Stimulated activated CD4-positive, alpha-beta T cell treated with anti-CD3 and anti-CD28 coated beads, TNF-alpha, amount 100 ng/mL, for 4 hours (primary cell): ENCODE measurements at places on chromosomes 13 and 19.

GRCh38 chr13:44921931-44922758 is 67.1 kb downstream of the NUFIP1 start:
- no peak for DNase-seq

DNA sequence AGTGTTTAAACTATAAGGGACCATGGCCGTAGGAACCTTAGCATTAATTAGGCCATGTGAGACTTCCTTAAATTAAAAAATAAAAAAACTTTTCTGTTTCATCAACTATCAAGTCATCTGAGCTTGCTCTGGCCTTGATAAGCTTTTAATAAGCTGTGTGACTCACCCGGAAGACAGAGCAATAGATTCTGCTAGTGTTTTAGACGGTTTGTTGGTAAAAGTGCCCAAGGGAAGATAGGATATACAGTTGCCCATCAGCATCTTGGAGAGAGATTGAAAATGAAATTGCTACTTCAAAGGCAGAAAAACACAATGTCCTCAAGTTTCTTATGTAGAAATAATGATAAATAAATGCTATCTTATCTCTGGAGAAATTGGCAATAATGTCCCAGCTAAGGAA is 31.2 kb upstream of the RCBTB2 start:
- DNase-seq, result no peak

DNA sequence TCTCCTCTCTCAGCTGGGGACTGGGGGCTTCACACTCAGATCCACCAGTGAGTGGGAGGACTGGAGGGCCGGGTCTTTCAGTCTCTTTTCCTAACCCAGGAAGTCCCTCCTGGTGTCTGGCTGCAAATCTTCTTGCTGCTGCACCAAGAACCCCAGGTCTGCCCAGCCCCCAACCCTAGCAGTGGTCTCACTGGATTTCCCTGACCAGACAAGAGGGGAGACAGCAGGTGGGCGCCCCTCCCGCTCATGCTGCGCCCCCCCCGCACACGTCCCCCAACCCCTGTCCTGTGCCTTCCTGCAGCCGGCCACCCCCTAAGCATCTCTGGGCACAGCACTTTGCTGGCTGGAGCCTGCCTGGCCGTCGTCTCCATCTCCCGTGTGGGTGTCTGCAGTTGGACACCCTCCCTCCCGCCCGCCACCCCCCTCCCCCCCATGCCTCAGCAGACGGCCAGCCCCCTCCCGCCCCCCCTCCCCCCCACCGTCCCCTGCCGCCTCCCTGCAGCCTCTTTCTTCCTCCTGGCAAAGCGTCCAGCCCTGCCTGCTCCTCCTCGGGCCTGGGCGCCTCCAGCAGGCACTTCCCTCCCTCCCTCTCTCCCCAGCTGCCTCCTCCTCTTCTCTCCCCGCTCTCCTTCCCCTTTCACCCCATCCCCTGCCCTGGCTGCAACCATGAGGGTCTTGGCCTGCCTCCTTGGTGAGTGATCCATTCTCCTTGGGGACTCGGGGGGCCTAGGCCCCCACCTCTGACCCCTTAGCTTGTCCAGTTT is at the start of gene SSC5D:
Gene SSC5D, plus strand, starts transcription at position 513 of the 764 bp plus-strand sequence. Its CDS starts 154 bp downstream, at position 667.
- DNase-seq, result no peak

DNA sequence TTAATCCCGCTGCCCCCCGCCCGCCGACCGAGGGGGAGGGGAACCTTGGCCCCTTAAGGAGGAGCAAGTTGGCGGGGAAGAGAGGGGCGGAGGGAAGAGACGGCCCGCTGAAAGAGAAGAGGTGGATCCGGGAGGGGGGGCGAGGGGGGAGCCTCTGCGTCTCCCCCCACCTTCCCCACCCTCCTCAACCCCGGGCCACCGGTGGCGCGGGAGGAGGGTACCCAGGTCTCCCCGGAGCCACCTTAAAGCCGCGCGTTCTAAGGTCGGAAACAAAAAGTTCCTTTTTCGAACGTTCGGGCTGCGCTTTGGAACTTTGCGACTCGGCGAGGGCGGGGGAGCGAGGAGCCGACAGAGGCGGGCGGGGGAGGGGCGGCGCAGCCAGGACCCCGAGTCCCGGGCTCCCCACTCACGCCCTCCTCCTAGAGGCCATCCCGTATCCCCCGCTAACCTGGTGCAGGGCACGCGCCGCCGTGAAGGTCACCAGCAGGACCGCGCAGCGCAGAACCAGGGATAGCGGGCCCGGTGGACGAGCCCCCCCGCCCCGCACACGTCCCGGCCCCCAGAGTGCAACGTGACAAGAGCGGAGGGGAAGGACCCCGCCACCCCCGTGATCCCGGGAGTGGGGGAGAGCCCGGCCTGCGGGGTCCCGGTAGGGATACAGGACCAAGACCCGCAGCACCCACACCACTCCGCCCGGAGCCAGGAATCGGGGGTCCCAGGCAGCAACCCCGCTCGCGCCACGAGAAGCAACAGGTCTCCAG is 659 bp downstream of the ERF start:
- peak; percentile 69 for DNase-seq

- no peak for DNase-seq
Observed at GRCh38 chr19:33785795-33786194, 10.9 kb upstream of the KCTD15 start.

- DNase-seq, result no peak
Observed at GRCh38 chr13:30727491-30728355, 7.6 kb upstream of the ALOX5AP start.

GRCh38 chr13:99357131-99357596 is 50.0 kb upstream of the GPR183 start:
- DNase-seq, result no peak

DNA sequence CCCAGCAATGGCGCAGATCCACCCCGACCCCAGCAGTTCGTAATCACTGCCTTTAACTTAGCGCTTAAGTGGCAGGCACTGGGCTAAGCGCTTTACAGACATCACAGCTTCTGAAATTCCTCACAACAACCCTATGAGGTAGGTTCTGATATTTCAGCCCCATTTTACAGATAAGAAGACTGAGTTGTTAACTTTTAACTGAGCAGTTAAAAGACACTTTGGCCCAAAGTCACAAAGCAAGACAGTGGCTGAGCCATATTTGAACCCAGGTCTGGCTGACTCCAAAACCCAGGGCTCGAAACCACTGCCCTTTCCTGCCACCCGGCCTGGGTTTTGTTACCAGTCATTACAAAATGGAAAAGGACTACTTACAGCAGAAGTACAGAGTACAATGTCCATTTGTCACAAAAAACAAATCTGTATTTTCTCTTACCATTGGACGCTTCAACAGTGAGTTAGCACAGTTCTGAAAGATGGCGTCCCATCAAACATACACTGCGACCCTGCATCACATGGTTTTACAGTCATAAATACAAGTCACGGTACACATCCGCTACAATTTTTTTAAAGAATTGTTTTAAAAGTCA is 8.5 kb downstream of the HNRNPL start:
- DNase-seq, result no peak

DNA sequence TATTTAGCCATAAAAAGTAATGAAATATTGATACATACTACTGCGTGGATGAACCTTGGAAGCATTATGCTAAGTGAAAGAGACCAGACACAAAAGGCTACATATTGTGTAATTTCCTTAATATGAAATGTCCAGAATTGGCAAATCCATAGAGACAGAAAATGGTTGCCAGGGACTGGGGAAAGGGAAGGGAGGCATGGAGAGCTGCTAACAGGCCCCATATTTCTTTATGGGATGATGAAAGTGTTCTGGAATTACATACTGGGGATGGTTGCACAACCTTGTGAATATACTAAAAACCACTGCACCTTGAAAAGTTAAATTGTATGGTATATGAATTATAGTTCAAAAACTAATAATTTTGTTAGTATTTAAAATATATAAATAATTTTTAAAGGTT is 3.6 kb downstream of the IFT88 start:
- DNase-seq, result no peak

DNA sequence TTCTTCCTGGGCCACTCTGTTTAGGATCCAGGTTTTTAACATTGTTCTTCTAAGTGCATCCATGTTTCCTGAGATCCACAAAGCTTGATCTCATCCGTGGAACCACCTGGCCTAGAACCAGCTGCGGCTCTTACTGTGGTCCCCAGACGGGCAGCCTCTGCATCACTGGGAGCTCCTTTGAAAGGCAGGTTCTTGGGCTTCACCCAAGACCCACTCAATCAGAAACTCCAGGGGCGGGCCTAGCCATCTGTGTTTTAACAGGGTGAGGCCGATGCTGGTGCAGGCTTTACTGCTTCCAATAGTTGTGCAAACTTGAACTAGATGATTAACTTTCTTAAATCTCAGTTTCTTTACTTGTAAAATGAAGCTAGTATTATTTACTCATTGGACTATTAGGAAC is 605.7 kb downstream of the FGF9 start:
- DNase-seq, result no peak

GRCh38 chr19:45729800-45730290 is 851 bp downstream of the FBXO46 start:
- no peak for DNase-seq

- DNase-seq, result no peak
Observed at GRCh38 chr13:108102771-108103170, 112.6 kb downstream of the LIG4 start.

DNA sequence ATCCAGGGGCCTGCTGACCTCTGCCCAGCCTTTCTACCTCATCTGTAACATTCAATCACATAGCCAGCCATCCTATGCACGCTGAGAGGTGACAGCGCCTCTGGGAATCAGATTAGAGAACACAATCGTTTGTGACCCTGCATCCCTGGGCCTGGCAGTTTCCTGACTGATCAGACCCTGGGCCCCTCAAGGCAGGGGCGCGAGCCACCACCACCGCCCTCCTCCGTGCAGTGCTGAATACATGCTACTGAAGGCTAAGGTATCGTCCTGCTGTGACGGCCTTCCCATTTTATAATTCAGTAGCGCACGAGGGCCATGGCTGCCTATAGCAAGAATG is 1.3 kb downstream of the TMTC4 start:
- DNase-seq, result no peak

DNA sequence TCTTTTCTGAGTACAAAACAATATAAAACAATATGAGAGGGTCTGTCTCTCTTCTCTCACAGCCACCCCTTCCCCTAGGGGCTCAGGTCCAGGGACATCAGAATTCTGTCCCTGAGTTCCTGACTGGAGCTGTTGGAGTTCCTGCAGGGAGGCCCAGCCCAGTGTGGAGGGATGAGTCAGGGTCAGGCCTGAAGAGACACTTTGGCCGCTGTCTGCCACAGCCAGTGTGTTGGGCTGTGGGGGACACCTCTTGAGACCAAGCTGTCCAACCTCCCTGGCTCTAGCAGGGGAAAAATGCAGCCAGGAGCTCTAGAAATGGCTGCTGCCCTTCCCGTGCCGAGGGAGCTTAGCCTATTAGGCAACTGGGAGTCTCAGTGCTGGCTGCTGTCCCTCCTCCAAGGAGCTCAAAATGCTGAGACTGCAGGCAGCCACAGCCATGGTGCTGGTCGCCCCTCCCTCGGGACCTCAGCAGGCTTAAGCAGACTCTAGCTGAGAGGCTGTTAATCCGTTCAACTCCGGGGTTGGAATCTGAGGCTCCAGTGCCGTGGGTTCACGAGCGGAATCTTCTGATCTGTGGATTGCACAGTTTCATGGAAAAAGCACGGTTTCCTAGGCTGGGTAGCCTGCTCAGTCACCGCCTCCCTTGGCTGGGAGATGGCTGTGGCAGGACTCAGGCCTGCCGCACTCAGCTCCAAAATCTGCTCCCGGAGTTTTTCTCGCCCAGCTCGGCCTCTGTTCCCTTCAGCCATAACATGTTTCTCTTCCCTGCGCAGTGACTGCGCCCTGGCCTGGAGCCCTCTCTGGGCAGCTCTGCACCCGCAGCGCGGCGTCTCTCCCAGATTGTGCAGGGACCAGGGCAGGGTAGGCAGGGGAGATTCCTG is 3.8 kb upstream of the ZNF626 start:
- DNase-seq, result no peak

GRCh38 chr13:31980830-31981229 is 50.7 kb upstream of the FRY start:
- DNase-seq, result no peak

DNA sequence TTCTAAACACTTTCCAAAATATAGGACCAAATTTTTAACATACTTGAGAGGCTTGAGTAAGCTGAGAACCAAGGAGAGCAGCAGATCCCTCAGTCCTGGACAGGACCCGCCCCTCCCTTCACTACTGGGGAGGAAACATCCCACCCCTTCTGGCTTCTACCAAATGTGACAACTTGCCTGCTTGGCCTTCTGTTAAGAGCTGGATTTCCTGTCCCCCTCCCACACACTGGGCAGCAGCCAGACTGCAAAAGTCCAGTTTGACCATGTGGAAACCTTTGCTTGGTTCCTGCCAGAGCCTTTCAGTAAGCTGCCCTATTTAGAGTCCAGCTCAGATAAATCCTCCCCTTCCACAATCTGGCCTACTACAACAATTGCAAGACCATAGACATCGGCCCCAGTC is 84.3 kb downstream of the FGF14 start:
- no peak for DNase-seq

DNA sequence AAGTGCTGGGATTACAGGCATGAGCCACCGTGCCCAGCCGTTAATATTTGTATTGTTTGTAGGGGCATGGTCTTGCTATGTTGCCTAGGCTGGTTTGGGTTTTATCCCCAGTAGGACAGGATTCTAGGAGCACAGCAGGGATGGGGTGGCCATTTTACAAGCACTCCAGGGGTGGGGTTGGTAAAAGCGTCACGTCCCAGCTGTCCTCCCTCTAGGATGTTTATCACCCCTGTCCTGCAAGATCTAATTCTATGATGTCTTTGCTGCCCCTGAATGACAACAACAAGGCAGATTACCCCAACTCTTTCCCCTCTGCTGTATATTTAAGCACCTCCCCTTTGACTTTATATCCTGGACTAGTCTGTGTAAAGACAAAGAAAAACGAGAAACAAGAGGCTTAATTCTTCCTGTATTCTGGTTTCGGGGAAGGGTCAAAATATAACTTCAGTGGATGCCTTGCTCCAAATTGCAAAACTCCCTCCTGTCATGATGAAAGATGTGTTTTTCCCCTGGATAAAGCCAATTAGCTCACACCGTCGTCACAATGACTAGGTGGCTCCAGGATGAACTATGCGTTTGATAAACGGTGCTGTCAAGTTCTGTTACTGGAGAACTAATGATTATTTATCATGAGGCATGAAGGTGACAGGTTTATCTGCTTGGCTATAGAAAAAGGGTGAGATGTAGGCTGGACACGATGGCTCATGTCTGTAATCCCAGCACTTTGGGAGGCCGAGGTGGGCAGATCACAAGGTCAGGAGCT is 27.8 kb upstream of the OR1M1 start:
- no peak for DNase-seq

- DNase-seq, result no peak
Observed at GRCh38 chr19:4744451-4745174, 21.0 kb upstream of the DPP9 start.

GRCh38 chr13:25973085-25973484 is 78.7 kb downstream of the SHISA2 start:
- DNase-seq, result no peak
